ENCODE measurements at places on chromosomes 12 and 14.
A peak's percentile ranks its signal among the peaks of the same experiment; 100 is the strongest.

DNA sequence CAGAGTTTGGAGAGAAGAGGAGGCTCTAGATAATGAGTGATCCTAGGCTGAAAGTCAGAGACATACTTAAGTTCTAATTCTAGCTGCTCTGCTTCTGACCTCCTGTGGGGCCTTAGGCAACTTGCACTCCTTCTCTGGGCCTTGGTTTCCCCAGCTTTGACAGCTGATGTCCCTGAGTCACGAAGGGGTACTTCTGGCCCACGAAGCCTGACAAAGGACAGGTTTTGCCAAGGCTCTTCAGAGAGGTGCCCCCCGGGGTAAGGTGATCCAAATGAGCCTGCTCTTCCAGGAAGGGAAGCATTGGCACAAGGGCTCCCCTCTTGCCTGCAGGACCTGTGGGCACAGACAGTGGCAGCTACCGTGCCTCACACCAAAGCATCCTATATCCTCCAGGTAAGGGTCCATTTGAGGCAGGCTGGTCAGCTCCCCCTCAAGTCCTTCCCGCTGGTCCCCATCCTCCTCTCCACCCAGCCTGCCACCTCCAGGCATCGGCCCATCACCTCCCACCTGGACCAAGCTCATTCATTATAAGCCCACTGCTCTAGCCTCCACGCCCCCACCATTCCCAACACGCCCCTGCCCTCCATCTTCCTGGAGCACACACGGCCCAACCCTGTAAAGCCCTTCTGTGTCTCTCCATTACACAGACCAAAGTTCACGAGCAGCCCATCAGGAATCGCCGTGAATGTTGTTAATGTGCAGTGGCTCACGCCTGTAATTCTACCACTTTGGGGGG lies 1.9 kb upstream of the PPP1R13B start:
- DNase-seq = peak; percentile 50

DNA sequence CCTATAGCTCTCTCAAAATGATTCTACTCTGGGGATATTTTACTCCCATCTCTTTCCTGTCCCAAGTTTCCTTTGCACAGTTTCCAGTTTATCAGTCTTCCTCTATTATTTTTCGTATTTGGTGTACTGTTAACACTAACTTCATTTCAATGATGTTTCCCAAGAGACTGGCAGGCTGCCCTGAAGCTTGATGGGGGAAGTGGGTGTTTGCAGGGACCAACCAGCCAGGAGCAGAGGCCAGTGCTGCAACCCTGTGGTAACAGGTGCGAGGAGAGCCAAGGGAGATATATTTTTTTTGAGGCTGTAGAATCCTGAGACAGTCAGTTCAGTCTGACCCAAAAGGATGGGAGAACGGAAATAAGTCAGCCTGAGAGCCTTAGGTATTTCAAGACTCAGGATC lies 11.8 kb upstream of the CEBPE start:
- DNase-seq = no peak

GRCh38 chr12:138898-139534 lies 72.4 kb downstream of the IQSEC3 start:
- DNase-seq = no peak

DNA sequence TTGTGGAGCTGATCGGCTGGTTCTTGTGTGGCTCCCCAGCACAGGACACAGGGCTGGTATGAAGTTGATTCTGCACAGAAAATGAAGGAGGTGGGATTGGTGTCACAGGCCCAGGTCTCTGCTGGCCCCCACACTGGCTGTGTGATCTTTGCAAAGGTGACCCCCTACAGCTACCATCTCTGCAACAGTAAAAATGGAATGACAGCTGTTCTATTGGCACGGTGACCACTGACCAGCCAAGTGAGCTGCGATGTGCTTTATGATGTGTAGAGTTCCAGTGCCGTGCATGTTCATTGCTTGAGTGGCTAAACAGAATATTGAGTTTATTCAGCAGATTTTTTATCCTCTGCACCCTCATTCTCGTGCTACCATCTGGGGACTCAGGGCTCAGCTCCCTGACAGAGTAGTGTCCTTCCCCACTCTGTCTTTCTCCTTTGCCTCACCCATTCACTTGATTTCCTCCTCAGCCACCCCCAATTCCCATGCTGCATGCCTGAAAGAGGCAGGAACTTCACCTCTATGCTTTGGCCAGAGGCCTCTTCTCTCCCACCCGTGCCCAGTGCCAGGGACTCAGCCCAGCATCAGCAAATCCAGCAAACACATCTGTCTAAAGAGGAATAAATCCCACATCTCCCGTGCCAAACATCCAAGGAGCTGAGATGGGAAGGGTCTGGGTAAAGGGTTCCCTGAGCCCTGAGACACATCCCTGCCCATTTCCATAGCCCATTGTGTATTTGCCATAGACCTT lies 21.2 kb downstream of the C14orf132 start:
- no peak for DNase-seq

DNA sequence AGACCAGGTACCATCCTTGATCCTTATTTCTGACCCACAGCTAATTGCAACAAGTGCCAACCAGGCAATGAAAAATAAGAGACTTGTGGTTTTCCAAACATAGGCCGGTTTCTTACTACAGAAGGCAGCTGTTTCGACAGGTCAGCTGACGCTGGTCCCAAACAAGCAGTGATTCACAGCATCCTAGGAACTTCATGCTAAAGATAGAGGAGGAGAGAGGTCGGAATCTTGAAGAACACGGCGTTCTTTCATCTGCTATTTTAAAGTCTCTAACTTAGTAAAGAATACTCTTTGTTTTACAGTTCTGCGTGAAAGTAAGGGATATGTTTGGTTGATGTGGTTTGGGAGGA lies 28.1 kb upstream of the ADGRD1 start:
- no peak for DNase-seq

- DNase-seq = no peak
Observed at GRCh38 chr12:56529656-56530055, 8.0 kb downstream of the RBMS2 start.

GRCh38 chr12:3076730-3077571 lies at the start of gene TSPAN9:
Gene TSPAN9, plus strand, starts transcription at chr12:3077379. Its CDS starts 123,815 bp downstream, at chr12:3201194.
- DNase-seq = peak; percentile 98

- DNase-seq = no peak
Observed at GRCh38 chr12:92164712-92165111, 19.1 kb upstream of the BTG1 start.

- no peak for DNase-seq
Observed at GRCh38 chr12:77339610-77340009, 274.2 kb upstream of the E2F7 start.

DNA sequence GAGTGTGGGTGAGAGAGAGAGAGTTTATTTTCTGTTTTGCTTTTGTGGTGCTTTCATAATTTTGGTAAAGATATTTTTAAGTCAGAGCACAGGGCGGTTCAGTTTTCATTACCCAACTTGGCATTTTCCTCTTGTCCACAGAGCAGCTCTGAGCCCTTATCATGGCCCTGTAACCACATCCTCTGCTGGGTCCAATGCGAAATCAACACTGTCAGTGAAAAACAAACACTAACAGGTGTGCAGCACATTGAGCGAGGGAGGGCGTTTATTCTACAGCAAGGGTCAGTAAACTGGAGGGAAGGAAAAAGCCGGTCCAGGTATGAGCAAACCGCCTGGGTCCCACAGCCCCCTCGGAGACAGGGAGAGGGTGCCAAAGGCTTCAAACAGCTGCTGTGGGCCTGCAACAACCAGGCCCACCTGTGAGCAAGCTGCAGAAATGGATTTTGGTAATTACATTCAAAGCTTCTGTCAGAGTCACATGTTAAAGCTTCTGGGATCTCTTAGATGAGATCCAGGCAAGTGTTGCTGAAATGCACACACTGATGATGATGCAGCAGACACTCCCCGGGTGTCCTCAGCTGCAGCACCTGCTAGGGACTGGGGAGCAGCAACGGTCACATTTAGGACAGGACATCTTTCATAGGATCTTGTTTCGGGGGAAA lies 132.7 kb upstream of the DYRK2 start:
- no peak for DNase-seq

GRCh38 chr14:29627137-29627536 lies 300.5 kb downstream of the PRKD1 start:
- DNase-seq = peak; percentile 14

DNA sequence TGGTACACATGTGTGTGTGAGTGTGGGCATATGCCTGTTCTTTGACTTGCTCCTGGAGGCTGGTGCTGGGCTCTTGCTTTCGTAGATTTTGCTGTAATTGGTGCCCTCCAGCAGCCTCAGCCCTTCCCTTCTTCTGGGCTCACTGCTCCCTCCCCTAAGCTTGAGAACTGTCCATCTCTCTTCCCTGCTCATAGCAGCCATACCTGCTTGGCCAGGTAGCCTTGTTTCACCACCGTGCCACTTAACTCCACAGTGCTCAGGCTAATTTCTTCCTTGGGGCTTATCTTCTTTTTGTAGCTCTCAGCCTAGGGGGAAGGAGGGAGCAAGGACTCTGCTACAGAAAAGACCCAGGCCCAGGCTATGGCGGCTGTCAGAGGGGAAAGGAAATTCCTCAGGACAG lies 19.8 kb downstream of the PLEK2 start:
- DNase-seq = no peak

DNA sequence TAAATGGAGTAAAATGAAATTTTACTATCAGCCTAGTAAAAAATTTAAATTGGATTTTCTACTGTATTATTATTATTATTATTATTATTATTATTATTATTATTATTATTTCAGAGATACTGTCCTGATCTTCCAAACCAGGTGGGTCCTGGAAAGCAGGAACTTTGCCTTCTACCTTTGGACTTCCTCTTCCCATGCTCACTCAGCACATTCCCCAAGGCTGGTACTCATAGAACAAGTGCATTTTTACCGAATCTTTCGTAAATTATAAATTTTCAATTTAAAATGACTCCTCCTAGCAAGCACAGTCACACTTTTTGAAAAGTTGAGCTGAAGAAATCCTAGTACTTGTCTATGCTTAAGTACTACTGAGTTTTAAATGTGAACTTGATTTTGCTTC lies 29.7 kb downstream of the BHLHE41 start:
- no peak for DNase-seq

DNA sequence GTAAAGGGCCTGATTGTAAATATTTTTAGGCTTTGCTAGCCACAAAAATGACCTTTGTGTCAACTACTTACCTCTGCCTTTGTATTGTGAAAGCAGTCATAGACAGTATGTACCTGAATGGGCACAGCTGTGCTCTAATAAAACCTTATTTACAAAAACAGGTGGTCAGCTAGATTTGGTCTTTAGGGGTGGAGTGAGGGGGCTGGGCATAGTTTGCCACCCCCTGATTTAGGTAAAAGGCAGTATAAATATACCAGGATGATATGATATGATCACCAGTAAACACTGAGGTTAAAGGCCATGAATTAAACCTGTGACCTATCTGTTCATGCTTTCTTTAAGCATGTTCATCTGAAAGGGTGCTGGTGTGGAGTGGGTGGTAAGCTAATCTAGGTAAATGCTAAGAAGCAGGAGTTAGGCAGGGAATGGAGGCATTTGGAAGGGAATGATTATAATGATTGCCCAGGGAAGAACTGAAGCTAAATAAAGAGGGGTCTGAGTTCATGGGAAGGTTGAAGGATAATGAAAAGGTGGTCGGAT lies 77.1 kb upstream of the BCAT1 start:
- DNase-seq = no peak

DNA sequence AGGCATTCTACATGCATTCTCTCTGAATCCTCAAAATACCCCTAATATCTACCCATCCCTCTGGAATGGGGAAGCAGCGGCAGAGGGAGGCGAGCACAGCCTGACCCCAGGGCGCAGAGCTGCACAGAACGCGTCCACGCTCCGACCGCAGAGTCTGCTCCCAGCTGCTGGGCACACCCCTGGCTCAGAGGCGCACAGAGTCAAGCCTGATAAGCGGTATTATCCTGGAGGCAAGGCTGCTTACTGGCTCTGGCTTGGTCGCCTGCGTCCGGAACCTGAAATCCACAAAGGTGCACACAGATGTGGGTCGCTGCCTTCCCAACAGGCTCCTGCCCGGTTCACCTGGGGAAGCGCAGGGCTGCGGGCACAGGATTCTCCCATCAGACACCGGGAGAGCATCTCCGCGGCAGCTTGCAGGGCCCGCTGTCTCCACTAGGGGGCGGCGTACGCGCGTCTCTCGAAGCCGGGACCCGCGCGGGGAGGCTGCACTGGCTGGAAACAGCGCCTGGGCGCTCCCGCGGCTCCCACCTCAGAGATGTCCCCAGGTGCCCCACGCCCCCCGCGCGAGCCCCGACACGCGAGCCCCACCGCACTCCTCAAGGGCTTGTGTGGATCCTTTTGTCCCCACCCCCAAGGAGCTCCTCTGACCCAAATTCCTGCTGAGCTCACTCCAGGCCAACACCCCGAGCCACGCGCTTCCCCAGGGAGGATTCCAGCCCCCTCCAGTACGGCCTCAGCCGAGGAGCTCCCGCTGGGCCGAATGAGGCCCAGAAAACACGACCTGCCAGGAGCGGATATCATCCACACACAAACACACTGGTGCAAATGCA lies 120.1 kb upstream of the FZD10 start:
- DNase-seq = no peak

DNA sequence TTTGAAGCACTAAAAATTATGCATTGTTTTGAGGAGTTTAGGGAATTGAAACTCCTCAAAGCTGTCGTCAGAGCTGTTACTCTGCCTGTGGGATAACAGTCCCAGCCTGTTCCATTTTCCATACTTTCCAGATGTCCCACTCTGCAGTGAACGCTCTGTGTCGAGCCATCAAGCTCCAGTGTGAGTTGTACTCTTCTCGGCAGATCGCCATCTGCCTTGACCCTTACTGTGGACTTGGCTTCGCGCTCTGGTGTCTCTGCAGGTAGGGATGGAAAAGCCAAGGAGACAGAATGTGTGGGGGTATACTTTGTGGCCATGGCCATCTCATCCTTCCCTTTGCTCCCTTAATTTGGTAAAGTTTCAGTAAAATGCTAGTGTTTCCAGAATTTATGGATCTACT lies 35.5 kb upstream of the ATF1 start:
- no peak for DNase-seq

DNA sequence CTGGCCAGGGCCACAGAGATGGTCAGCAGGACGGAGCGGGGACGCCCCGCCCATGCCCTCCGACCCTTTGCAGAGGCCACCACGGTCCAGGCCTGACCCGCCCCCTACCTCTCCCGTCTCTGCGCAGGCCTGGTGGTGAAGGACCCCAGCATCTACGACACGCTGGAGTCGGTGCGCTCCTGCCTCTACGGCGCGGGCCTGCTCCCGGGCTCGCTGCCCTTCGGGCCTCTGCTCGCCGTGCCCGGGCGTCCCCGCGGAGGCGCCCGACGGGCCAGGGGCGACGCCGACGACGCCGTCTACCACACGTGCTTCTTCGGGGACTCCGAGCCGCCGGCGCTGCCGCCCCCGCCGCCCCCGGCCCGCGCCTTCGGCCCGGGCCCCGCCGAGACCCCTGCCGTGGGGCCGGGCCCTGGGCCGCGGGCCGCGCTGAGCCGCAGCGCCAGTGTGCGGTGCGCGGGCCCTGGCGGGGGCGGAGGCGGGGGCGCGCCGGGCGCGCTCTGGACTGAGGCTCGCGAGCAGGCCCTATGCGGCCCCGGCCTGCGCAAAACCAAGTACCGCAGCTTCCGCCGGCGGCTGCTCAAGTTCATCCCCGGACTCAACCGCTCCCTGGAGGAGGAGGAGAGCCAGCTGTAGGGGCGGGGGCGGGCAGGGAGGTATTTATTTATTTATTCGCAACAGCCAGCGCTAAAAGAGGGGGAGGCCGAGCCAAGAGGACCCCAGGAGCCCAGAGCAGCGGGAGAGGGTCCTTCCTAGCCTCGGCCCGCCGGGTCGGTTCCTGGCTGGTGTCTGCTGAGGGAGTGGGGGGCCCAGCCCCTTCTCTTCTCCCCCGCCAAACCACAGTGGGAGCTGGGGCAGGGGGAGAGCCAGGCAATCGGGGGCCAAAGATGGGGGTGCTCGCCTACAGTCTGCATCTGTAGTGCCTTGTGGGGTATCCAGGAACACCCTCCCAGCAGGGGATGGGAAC lies 8.1 kb downstream of the TAMALIN start:
- DNase-seq = peak; percentile 84

All from osteoblast (primary cell).